ENCODE measurements at places on chromosomes 13 and 19. TPM values are rescaled to one million over a fixed set of nuclear protein-coding genes. Genes with fewer than 3 reads are reported as not detected.

- no peak overlapping the region for H3K27ac ChIP-seq
- H3K36me3 ChIP-seq = no peaks in the 10 kb centered on the region
- DNase-seq = no peak
- H3K27me3 ChIP-seq = no peaks in the 10 kb centered on the region
Measured at GRCh38 chr13:113040031-113040430, 65.6 kb upstream of the F7 start.

Gene ANGPTL4
- total RNA-seq = not detected

Gene ONECUT3
- total RNA-seq = not detected

Gene ZFP28
- 11.6 TPM for total RNA-seq

DNA sequence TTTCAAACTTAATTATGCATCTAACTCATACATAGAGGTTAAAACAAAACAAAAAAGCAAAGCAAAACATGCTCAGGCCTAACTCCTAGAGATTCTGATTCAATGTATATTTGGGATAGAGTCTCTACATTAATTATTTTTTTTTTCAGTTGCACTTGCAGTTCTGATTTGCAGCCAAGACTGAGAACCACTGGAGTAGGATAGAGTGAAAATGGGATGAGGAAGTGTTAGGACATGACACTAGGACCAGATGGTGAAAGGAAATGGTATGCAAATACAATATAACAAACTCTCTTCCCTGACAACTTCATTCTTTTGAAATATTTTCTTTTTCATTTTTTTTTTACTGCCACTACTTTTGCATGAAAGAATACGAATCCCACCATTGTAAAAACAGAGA lies 1.8 kb downstream of the CCDC122 start:
- peaks cover 20% of the 10 kb centered on the region for H3K4me1 ChIP-seq
- no peaks in the 10 kb centered on the region for H3K36me3 ChIP-seq
- no peaks in the 10 kb centered on the region for H3K27me3 ChIP-seq
- H3K4me3 ChIP-seq = no peak overlapping the region
- no peak overlapping the region for H3K27ac ChIP-seq

DNA sequence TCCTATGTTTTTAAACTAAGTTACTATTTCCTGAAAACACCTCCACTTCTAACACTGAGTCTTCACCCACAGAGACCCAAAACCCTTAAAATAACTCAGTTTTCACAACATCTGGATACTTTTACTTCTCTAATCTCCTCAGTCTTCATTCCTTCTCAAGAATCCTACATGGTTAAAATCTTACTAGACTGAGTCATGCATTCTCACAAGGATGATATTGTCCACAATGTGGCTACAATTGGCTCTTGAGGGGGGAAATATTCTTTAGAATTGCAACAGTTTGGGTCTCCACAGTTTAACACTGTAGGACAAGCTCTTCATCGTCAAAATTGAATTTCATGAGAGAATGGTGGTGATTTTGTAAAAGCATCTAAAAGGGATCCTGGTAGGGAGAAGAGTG lies 397.1 kb downstream of the SLITRK5 start:
- no peaks in the 10 kb centered on the region for H3K36me3 ChIP-seq
- no peaks in the 10 kb centered on the region for H3K4me1 ChIP-seq
- no peak overlapping the region for H3K4me3 ChIP-seq
- no peaks in the 10 kb centered on the region for H3K27me3 ChIP-seq

- no peaks in the 10 kb centered on the region for H3K27me3 ChIP-seq
- peak; percentile 82 for DNase-seq
- no peaks in the 10 kb centered on the region for H3K36me3 ChIP-seq
- H3K4me1 ChIP-seq = peaks cover 81% of the 10 kb centered on the region
Measured at GRCh38 chr19:50418176-50419021, at the start of gene SPIB. SPIB (plus strand) TSS chr19:50418938; CDS start chr19:50418963, 25 bp downstream.

Gene SELENOV
- total RNA-seq = not detected

DNA sequence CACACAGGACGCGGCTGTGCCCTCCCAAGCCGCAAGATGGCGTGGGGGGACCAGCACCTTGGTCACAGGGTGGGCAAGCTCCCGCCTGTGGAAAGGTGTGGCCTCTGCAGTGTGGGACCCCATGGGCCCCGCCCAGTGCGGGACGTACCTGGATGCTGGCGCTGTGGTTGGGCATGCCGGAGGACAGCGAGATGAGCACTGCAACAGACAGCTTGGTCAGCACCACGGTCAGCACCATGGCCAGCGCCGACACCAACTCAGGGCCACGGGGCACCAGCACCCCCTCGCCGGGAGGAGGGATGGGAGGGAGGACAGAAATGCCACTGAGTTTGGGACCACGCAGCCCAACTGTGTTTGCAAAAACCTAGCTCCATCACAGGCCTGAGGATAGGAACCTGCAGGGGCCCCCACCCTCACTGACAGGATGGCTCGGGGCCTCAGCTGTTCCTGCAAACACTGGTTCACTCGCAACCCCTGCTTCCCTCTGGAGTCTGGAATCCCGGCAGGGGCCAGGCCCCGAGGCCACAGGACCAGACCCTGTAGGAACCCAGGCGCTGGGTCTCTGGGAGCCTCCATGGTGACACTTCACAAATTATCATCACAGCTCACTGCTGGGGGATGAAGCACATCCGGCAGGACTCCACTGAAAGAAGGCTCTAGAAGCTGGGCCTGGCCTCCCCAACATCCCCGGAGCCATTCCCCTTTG lies 27.1 kb downstream of the IZUMO4 start:
- no peaks in the 10 kb centered on the region for H3K27me3 ChIP-seq
- no peak overlapping the region for H3K27ac ChIP-seq
- H3K4me1 ChIP-seq = no peaks in the 10 kb centered on the region
- peaks cover 65% of the 10 kb centered on the region for H3K36me3 ChIP-seq
- DNase-seq = no peak

Gene SIPA1L3
- total RNA-seq = 295 TPM

- no peak overlapping the region for H3K4me3 ChIP-seq
- no peaks in the 10 kb centered on the region for H3K36me3 ChIP-seq
Measured at GRCh38 chr19:2457394-2458037, 757 bp upstream of the LMNB2 start.

GRCh38 chr13:33578786-33579185 lies 239.2 kb upstream of the RFC3 start:
- no peak for DNase-seq
- H3K27ac ChIP-seq = no peak overlapping the region
- no peaks in the 10 kb centered on the region for H3K4me1 ChIP-seq
- no peaks in the 10 kb centered on the region for H3K27me3 ChIP-seq
- no peaks in the 10 kb centered on the region for H3K36me3 ChIP-seq

DNA sequence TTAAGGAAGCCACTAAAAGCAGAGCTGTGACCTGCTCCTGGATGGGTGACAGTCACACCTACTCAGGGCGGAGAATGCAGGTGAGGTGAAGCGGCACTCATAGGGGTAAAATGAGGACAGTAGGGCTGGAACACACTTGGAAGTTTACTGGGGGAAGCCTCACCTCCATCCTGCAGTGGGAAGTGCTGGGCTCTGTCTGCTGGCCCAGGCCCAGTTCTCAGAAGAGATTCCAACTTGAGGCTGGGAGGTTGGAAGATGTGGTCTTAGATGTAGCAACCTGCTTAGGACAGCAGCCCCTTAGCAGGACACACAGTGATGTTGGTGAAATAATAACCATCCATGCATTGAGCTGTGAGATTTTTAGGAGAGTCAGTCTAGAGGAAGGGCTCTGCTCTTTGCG lies 4.6 kb downstream of the MEDAG start:
- no peaks in the 10 kb centered on the region for H3K36me3 ChIP-seq
- H3K27ac ChIP-seq = no peak overlapping the region
- peaks cover 23% of the 10 kb centered on the region for H3K27me3 ChIP-seq
- no peak overlapping the region for H3K4me3 ChIP-seq
- H3K4me1 ChIP-seq = no peaks in the 10 kb centered on the region

- peak overlapping the region; percentile 98 for H3K27ac ChIP-seq
- H3K4me3 ChIP-seq = no peak overlapping the region
- peak; percentile 98 for DNase-seq
- H3K27me3 ChIP-seq = no peaks in the 10 kb centered on the region
- H3K36me3 ChIP-seq = no peaks in the 10 kb centered on the region
Measured at GRCh38 chr19:49468746-49469447, 5.1 kb upstream of the FLT3LG start.

- no peak for DNase-seq
- peaks cover 37% of the 10 kb centered on the region for H3K27me3 ChIP-seq
- H3K36me3 ChIP-seq = no peaks in the 10 kb centered on the region
- H3K27ac ChIP-seq = no peak overlapping the region
Measured at GRCh38 chr19:10036601-10037071, 23.4 kb downstream of the RDH8 start.

DNA sequence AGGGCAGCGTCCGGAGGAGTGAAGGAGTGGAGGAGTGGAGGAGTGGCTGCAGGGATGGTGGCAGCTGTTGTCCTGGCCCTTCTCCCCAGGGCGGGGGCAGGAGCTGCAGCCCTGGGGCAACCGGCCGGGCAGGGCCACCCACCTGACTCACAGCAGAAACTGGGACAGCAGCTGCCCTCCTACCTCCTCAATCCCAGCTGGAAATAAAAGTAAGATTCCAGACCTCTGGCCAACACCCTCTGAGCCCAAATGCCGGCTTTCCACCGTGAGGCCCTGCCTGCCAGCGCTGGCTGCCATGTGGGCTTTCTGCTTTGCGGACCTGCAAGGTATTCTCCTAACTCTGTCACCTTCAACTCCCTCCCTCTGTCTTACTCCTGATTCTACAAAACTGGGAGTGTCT lies 3.3 kb upstream of the CLPP start:
- no peaks in the 10 kb centered on the region for H3K36me3 ChIP-seq
- DNase-seq = no peak
- H3K27ac ChIP-seq = no peak overlapping the region
- no peak overlapping the region for H3K4me3 ChIP-seq
- H3K27me3 ChIP-seq = no peaks in the 10 kb centered on the region

- no peaks in the 10 kb centered on the region for H3K27me3 ChIP-seq
- no peak overlapping the region for H3K27ac ChIP-seq
- H3K36me3 ChIP-seq = peaks cover 11% of the 10 kb centered on the region
Measured at GRCh38 chr13:21557995-21558394, 46.0 kb downstream of the MICU2 start.

GRCh38 chr19:43906774-43907173 lies 28.3 kb downstream of the ZNF45 start:
- no peak overlapping the region for H3K4me3 ChIP-seq
- no peak for DNase-seq
- no peak overlapping the region for H3K27ac ChIP-seq
- H3K36me3 ChIP-seq = no peaks in the 10 kb centered on the region

DNA sequence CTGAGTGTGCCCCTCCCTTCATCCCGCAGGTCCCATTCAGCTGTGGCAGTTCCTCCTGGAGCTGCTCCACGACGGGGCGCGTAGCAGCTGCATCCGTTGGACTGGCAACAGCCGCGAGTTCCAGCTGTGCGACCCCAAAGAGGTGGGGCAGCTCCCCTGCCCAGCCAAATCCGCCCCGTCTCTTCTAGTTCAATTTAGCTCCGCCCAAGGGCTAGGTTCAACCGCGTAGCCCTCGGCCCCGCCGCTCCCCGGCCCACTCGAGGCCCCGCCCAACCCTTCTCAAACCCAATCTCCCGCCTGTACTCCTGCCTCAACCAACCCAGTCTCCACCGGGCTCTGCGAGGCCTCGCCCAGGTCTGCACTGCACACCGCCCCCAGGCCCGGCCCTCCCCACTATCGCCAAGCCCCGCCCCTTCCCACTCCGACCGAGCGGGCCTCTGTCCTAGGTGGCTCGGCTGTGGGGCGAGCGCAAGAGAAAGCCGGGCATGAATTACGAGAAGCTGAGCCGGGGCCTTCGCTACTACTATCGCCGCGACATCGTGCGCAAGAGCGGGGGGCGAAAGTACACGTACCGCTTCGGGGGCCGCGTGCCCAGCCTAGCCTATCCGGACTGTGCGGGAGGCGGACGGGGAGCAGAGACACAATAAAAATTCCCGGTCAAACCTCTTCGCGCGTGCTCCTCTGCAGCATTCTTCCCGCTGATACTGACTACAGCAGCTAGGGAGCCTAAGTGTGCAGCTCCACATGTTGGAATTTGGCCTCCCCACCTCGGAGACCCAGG lies 2.9 kb downstream of the ETV2 start:
- peak overlapping the region; percentile 79 for H3K4me3 ChIP-seq
- H3K4me1 ChIP-seq = peaks cover 55% of the 10 kb centered on the region
- H3K36me3 ChIP-seq = no peaks in the 10 kb centered on the region
- H3K27ac ChIP-seq = peak overlapping the region; percentile 55
- no peaks in the 10 kb centered on the region for H3K27me3 ChIP-seq
- peak; percentile 96 for DNase-seq

- no peak for DNase-seq
- no peaks in the 10 kb centered on the region for H3K4me1 ChIP-seq
- H3K36me3 ChIP-seq = no peaks in the 10 kb centered on the region
- no peak overlapping the region for H3K27ac ChIP-seq
- H3K4me3 ChIP-seq = no peak overlapping the region
Measured at GRCh38 chr19:19119325-19120237, 18.7 kb downstream of the TMEM161A start.

Gene LRRC25
- total RNA-seq = 2.4 TPM

GRCh38 chr19:1492474-1493006 lies 1.6 kb downstream of the REEP6 start:
- H3K4me1 ChIP-seq = peaks cover 14% of the 10 kb centered on the region
- H3K27ac ChIP-seq = no peak overlapping the region
- H3K36me3 ChIP-seq = no peaks in the 10 kb centered on the region
- DNase-seq = no peak
- H3K27me3 ChIP-seq = no peaks in the 10 kb centered on the region

DNA sequence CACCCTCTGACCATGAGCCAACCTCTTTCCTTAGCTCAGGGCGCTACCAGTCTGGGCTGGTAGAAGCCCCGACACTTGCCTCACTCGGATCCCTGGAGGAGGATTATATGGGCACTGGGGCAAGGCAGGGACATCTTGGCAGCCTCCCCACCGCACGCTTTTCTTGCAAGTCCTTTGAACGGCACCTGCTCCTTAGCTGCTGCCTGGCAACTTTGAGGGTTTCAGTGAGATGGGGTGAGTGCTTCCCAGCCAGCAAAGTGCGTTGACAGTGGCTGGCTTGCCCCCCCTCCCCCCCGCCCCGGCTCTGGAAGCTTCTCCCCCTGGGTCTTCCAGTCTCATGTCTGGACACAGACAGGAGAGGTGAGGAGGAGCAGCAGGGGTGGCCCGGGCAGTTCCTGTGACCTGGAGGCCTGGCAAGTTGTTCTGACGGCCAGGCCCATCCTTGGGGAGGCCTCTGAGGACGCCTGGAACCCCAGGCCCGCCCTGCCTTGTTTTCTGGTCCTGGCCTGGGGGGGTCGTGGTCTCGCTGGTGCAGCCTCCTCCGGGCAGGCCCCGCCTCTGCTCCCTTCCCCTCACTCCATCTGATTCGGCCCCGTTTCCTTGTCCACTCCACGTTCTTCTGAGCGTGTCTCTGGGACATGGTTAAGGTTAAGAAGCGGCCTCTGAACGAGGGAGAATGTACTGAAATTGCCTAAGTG lies 75.2 kb downstream of the ATP11A start:
- no peak overlapping the region for H3K27ac ChIP-seq
- peaks cover 14% of the 10 kb centered on the region for H3K4me1 ChIP-seq
- H3K36me3 ChIP-seq = no peaks in the 10 kb centered on the region
- no peaks in the 10 kb centered on the region for H3K27me3 ChIP-seq

DNA sequence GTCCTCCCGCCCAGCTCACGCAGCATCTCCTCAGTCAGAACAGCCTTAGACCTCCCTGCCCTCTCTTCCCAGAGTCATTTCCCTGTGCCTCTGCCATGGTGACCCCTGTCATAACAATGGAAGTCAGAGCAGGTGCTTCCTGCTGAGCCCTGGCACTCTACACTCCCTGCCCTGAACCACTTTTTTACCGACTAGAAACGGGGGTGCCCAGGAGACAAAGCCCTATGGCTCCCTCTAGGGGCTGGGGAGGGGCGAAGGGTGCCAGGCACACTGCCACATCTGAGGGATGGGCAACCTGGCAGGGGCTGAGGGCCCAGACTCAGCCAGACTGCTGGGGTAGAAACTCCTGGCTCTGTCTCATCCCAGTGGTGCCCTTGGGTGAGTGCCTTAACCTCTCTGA lies 16.4 kb downstream of the ZNF574 start:
- peaks cover 58% of the 10 kb centered on the region for H3K36me3 ChIP-seq
- peaks cover 12% of the 10 kb centered on the region for H3K4me1 ChIP-seq

- H3K36me3 ChIP-seq = no peaks in the 10 kb centered on the region
- no peak overlapping the region for H3K4me3 ChIP-seq
- H3K27ac ChIP-seq = no peak overlapping the region
Measured at GRCh38 chr19:46181388-46181779, 33.3 kb downstream of the IGFL2 start.

Measured in B cell (primary cell).